ENCODE measurements at places on chromosomes 7 and 10.

GRCh38 chr7:70947181-70947580 lies 184.8 kb upstream of the GALNT17 start:
- DNase-seq: no peak

- DNase-seq: no peak
Measured at GRCh38 chr7:33862946-33863814, 42.2 kb upstream of the BMPER start.

DNA sequence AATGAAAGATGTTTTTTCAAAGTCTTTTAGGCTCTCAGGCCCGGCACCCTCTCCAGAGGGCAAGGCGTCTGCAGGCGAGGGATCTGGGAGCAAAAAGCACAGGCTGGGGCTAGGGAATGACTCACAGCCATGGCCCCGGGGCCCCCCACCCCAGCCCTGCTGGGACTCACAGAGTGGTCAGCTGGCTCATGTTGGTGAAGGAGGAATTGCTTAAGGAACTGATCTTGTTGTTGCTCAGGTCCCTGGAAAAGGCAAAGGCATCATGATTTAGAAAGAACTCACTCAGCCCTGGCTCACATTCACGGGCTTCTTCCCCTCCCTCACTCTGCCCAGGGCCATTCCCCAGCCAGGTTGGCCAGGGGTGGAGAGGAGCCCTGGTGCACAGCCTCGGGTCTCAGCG lies 151.5 kb downstream of the SLIT1 start:
- DNase-seq: no peak

DNA sequence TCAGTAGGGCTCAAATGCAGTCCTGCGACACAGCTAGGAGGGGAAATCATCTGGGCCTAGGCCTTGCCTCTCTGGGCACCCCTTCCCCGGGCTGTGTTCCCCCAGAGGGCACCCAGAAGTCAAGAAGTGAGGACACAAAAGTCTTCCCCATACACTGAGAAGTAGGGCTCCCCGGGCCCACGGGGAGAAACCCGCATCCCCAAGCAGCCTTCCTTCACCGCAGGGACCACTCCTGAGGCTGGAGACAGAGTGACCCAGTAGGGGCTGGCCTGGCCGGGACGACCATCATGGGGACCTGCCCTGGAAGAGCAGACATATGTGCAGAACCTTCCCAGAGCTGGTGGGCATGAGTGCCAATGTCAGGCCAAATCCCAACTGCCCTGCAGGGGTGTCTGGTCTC lies 163.5 kb downstream of the GFRA1 start:
- no peak for DNase-seq

DNA sequence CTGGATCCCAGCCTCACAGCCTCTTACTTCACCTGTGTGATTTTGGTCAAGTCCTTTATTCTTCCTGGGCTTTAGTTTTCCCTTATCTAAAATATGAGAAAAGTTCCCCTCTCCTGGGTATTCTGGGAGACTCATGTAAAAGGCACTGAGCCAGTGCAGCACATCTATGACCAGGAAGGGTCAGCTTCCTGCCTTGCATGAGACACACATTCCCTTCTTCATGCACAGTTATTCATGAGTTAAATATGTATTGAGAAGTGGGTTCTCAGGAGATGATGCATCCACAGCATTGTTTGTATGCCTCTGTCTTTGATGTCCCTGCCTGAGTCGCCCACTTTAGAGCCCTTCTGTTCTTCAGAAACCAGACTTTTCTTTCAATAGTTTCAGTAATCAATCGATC lies 33.3 kb downstream of the EGFR start:
- DNase-seq: no peak

- no peak for DNase-seq
Measured at GRCh38 chr10:69335613-69336012, 57.3 kb downstream of the HK1 start.

GRCh38 chr10:126438407-126438783 lies 50.1 kb upstream of the ADAM12 start:
- DNase-seq: no peak

DNA sequence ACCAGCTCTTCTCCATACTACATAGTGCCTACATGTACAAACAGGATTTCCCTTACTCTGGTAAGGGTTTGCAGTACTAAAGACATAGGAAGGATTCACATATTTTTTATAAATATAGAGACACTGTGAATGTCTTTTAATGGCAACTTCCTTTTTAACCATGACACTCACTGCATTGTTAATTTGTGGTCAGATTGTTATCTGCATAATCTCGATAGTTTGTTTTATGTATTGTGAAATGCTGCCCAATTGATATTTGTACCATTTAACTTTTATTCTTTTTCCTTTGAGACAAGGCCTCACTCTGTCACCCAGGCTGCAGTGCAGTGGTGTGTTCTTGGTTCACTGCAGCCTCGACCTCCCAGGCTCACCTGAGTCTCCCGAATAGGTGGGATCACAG lies 39.7 kb downstream of the SP8 start:
- DNase-seq: no peak

- DNase-seq: no peak
Measured at GRCh38 chr7:151702961-151703360, 174.0 kb downstream of the PRKAG2 start.

DNA sequence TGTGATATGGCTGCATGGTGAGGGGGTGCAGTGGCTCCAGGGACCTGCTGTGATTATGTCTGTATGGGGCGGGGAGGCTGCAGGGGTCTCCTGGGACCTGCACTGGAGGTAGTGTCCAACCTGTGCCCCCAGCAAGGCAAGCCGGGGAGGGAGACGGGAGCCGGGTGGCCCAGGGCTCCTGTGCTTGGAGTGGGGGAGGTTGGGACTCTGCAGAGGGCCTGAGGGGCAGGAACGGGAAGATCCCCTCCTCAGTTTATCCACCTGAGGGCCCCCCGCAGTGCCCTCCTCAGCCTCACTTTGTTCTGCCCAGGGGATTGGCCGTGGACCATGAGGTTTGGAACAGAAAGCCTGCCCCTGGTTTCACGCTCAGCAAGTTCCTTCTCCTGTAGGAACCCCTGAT lies 22.8 kb upstream of the PWWP2B start:
- DNase-seq: no peak

GRCh38 chr10:132320654-132321469 lies 11.1 kb upstream of the LRRC27 start:
- DNase-seq: no peak

- no peak for DNase-seq
Measured at GRCh38 chr10:104557966-104558365, 83.1 kb upstream of the SORCS3 start.

DNA sequence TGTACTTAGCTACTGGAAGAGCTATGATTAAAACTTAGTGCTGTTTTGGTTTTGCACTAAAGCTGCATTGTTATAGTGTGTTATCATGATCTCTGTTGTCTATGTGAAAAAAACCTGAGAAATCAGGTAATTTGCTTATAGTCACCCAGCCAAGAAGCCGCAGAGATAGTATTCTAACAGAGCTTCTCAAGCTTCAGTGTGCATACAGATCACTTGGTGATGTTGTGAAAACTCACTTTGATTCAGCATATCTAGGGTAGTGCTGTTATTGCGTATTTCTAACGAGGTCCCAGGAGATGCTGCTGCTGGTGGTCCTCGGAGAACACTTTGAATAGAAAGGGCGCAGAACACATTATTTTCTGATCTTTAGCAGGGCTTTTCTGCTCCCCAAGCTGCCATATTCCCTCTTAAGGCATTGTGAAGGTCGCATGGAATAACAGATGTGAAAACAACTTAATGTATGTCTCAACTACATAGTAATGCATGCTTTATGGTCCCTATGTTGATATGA lies 68.4 kb upstream of the PDCD4 start:
- no peak for DNase-seq

Measured in activated CD4-positive, alpha-beta T cell treated with anti-CD3 and anti-CD28 coated beads for 1 hour (primary cell).